Naive thymus-derived CD8-positive, alpha-beta T cell (primary cell): ENCODE measurements at places on chromosomes 5 and 9. TPM values are rescaled to one million over a fixed set of nuclear protein-coding genes. Genes with fewer than 3 reads are reported as not detected.

GRCh38 chr5:175538576-175538975 is 60.2 kb downstream of the SFXN1 start:
- H3K27me3 ChIP-seq = no peaks in the 10 kb centered on the region
- no peak overlapping the region for H3K4me3 ChIP-seq
- H3K4me1 ChIP-seq = peaks cover 17% of the 10 kb centered on the region

The GABRA1 gene
- total RNA-seq = not detected

- peak overlapping the region; percentile 52 for H3K27ac ChIP-seq
- peaks cover 5% of the 10 kb centered on the region for H3K27me3 ChIP-seq
- no peaks in the 10 kb centered on the region for H3K36me3 ChIP-seq
- H3K4me3 ChIP-seq = peak overlapping the region; percentile 29
- no peak for DNase-seq
- peaks cover 17% of the 10 kb centered on the region for H3K4me1 ChIP-seq
Measured at GRCh38 chr5:44875661-44876605, 67.2 kb downstream of the MRPS30 start.

DNA sequence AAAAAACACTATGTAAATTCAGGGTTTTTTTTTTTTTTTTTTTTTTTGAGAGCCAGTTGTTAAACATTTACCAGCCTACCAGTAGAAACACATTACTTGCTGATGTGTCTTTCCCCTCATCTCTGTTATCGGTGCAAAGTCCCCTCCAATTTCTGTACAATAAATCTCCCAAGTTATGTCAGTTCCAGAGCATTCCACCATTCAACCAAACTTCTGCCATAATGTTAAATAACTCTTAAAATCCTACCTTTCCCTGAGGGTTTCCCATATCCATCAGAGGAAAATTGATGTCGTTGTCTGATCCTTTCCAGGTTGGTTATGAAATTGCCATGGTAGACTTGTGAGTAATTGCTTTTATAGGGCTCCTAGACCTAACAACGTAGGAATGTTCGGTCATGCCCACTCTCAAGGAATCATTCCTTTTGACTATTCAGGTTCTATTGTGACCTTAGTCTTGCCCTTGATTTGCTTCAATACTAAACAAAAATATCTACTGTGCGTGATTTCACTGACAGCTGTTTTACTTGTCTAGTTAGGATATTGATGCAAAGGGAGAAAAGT is 5.6 kb upstream of the PPP2R2B start:
- H3K36me3 ChIP-seq = no peaks in the 10 kb centered on the region
- no peak overlapping the region for H3K4me3 ChIP-seq
- peaks cover 3% of the 10 kb centered on the region for H3K27me3 ChIP-seq
- DNase-seq = no peak

GRCh38 chr5:73312146-73312871 is 136.3 kb downstream of the FOXD1 start:
- H3K27me3 ChIP-seq = peaks cover 80% of the 10 kb centered on the region
- no peak for DNase-seq
- H3K4me3 ChIP-seq = no peak overlapping the region

GRCh38 chr9:116646661-116647514 is 40.2 kb upstream of the TRIM32 start:
- no peak overlapping the region for H3K27ac ChIP-seq
- H3K4me1 ChIP-seq = no peaks in the 10 kb centered on the region
- DNase-seq = no peak
- H3K27me3 ChIP-seq = no peaks in the 10 kb centered on the region
- peaks cover 9% of the 10 kb centered on the region for H3K36me3 ChIP-seq

DNA sequence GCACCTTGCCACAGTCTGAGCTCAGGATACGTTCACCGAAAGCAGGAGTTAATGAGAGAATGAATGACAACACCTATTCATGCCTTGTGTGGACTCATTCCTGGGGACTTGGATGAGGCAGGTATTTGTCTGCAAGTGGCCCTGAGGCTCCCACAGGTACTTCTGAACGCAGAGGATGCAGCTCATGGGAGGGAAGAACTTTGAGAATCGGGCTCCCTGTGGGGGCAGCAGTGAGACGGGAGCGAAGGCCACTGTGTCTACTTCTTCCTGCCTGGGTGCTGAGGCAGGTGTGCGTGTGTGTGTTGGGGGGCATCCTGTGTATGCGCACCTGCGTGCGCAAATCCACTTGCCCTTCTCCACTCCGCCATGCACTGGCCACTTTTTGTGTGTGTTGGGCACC is 42.2 kb downstream of the PTPN3 start:
- H3K27ac ChIP-seq = no peak overlapping the region
- H3K36me3 ChIP-seq = no peaks in the 10 kb centered on the region
- no peaks in the 10 kb centered on the region for H3K4me1 ChIP-seq
- peaks cover 23% of the 10 kb centered on the region for H3K27me3 ChIP-seq
